Bronchus fibroblast of lung (primary cell): ENCODE measurements at places on chromosomes 2 and 18. TPM values are rescaled to one million over a fixed set of nuclear protein-coding genes. Genes with fewer than 3 reads are reported as not detected.

CFAP65 gene
- not detected in 2 replicates for total RNA-seq

CSRNP3 gene
- total RNA-seq: 1.7 and 2.5 TPM in 2 replicates

CAPN14 gene
- total RNA-seq: under 0.01 TPM in 2 replicates

PARD3B gene
- 1.2 and 2.5 TPM in 2 replicates for total RNA-seq

CYS1 gene
- 0.30 and 0.50 TPM in 2 replicates for total RNA-seq

CGREF1 gene
- 1.5 and 2.2 TPM in 2 replicates for total RNA-seq

SERPINB3 gene
- total RNA-seq: not detected in 2 replicates

ALKAL2 gene
- not detected in 2 replicates for total RNA-seq

CHRNG gene
- not detected in 2 replicates for total RNA-seq

UGT1A6 gene
- not detected in 2 replicates for total RNA-seq

GMCL1 gene
- total RNA-seq: 6.4 and 8.4 TPM in 2 replicates

VAMP5 gene
- 98.0 and 106 TPM in 2 replicates for total RNA-seq

LYPD6 gene
- total RNA-seq: 3.6 and 4.5 TPM in 2 replicates
